ENCODE measurements at places on chromosomes 11 and 22. TPM values are rescaled to one million over a fixed set of nuclear protein-coding genes. Genes with fewer than 3 reads are reported as not detected.

The RAB3IL1 gene
- 4.9 TPM for total RNA-seq

The CALCA gene
- total RNA-seq, result 3.9 TPM

The PANX2 gene
- total RNA-seq, result 0.25 TPM

The KCTD14 gene
- total RNA-seq, result 0.18 TPM

The TMEM109 gene
- total RNA-seq, result 73.4 TPM

The VWA5A gene
- total RNA-seq, result 5.3 TPM

The MORC2 gene
- total RNA-seq, result 21.5 TPM

The SLC37A2 gene
- 1.2 TPM for total RNA-seq

The IL18BP gene
- total RNA-seq, result 3.2 TPM

The KRTAP5-10 gene
- total RNA-seq, result not detected

The FAT3 gene
- 0.11 TPM for total RNA-seq

The RAB30 gene
- total RNA-seq, result 15.2 TPM

The BRD1 gene
- total RNA-seq, result 22.9 TPM

The YPEL4 gene
- total RNA-seq, result 0.59 TPM

The NTM gene
- total RNA-seq, result 1.1 TPM

The ZC3H12C gene
- total RNA-seq, result 17.5 TPM

The CDC45 gene
- total RNA-seq, result not detected

The FAM180B gene
- total RNA-seq, result 0.15 TPM

Measured in psoas muscle (tissue), 8 donors.